HAP-1 (cell line): ENCODE measurements at places on chromosomes 16 and 17.

DNA sequence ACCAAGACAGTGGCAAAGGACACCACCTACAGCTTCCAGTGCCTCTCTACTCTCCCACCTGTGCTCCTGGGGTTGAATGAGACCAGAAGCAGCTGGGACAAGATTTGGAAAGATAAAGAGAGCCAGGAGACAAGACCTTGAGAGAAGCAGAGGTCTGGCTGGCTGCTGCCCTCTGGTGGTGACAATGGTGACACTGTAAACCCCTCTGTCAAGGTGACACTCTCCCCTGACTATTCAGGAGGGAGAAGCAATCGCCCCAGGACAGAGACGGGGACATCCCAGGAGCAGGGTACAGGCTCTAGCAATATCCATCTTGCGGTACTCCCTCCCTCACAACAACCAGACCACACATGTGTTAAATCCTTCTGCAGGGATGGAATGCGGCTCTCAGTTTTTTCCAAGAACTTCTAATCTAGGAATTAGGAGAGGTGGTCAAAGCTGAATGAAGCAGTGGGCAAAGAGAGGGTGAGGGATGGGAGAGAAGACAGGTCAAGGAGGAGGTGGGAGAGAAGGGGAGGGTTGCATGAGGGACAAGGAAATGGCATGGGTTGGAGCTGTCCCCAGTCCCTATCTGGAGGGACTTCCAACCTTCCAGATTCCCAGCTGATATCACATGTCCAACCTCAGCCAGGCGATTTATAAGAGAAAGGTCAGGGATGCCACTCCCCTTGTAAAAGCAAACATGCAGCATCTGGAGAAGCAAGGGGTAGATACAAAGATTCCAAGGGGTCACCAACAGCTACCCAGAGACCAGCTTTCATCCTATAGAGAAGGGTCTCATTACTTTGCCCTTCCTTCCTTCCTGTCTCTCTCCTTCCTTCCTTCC lies 2.9 kb downstream of the PHOSPHO1 start:
- DNase-seq, result peak; percentile 88

GRCh38 chr16:10970065-10970464 lies 25.7 kb downstream of the CLEC16A start:
- no peak for DNase-seq

DNA sequence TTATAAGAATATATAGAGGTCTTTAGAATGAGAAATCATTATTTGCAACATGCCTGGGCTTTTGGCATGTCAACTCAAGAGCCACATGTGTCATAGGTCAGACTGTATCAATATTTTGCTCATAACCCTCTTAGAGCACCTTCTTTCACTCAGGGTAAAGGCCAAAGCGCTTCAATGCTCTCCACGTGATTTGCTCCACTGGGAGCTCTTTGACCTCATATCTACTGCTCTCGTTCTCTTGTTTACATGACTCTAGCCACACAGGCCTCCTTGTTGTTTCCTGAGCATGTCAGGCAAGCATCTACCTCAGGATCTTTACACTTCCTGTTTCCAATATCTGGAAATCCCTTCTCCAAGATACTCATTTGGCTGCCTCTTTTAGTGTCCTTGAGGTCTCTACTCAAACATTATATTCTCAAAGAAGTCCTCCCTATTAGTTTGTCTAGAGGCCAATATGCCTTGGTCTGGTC lies 148.4 kb downstream of the TOX3 start:
- no peak for DNase-seq

DNA sequence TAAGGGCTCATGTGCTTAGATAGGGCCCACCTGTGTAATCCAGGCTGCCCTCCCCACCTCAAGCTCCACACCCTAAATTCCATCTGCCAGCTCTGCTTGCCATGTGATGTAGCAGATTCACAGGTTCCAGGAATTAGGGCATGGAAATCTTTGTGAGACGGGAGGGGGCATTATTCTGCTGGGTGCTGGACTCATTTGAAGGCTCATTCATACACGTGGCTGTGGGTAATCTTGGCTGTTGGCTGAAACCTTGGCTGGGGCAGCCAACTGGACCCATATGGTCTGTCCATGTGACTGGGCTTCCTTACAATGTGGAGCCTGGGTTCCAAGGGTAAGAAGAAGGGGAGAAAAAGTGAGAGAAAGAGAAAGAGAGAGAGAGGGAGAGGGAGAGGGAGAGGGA lies 115.1 kb downstream of the CYLD start:
- no peak for DNase-seq

DNA sequence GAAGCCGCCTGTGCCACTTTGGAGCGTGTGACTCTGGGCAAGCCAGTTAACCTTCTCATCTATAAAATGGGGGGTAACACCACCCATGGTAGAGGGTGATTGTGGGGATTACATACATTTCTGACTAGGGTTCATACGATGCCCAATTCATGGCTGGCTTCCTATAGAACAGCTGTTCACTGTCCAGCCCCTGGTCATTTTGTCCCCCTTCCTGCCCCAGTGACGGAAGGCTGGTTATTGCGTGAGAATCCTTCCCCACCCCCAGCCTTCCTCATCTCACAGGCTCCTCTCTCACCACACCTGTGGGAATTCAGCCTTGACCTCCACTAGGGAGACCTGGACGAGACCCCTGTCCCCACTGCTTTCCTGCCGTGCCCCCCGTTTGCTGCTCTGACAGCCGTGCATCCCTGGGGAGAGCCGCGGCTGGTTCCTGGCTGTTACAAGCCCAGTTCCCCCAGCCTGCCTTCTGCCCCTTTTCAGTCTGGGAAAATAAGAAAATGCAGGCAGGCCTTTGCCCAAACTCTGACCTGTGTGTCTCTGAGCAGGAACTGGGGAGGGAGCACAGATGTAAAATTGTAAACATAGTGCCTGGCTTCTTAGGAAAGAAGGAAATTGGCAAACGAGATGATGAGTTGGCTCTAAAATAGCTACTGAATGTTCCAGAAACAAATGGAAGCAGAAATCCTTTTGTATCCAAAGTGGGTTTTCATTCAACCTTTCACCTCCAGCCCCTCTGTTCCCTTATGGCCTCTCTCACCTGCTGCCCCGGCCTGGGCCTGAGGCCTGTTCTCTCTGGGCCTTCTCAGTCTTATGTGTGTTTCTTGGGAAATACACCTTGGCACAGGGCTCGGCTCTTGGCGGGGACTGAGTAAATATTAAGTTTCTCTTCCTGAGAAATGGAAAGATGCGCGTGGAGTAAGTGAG lies 67.3 kb downstream of the OR1D5 start:
- no peak for DNase-seq

- DNase-seq, result no peak
Observed at GRCh38 chr17:4023220-4023619, 59.0 kb upstream of the ATP2A3 start.

- no peak for DNase-seq
Observed at GRCh38 chr16:17318238-17318637, 152.5 kb downstream of the XYLT1 start.

DNA sequence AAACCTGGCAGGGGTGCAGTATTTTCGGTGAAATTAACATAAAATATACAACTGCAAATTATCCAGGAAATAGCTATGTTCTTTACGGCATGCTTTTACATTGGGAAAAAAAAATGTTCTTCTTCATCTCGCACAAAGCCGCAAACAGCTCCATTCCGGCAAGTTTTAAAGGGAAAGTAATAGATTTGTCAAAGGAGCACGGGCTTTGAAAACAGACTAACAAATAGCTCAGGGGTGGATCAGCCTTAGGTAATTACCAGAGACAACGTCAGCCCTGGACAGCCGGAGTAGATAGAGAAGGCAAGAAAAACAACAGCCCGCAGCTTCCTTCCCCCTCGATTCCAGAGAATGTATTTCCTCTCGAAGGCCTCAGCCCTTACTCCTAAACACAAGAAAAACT lies 222.5 kb downstream of the C16orf78 start:
- DNase-seq, result peak; percentile 7

GRCh38 chr17:64630309-64631223 lies 31.5 kb downstream of the SMURF2 start:
- DNase-seq, result no peak

- no peak for DNase-seq
Observed at GRCh38 chr17:1829216-1829591, 498 bp downstream of the SMYD4 start.

GRCh38 chr17:50920041-50920410 lies 53.9 kb upstream of the TOB1 start:
- DNase-seq, result no peak

GRCh38 chr17:2797226-2797625 lies 988 bp downstream of the RAP1GAP2 start:
- DNase-seq, result no peak

- no peak for DNase-seq
Observed at GRCh38 chr16:1450218-1450617, 5.9 kb upstream of the CCDC154 start.

GRCh38 chr16:78727536-78727935 lies 628.1 kb downstream of the WWOX start:
- DNase-seq, result no peak

GRCh38 chr16:19136549-19137196 lies 22.9 kb downstream of the ITPRIPL2 start:
- DNase-seq, result no peak

- no peak for DNase-seq
Observed at GRCh38 chr17:82240506-82241182, 11.8 kb downstream of the SLC16A3 start.

DNA sequence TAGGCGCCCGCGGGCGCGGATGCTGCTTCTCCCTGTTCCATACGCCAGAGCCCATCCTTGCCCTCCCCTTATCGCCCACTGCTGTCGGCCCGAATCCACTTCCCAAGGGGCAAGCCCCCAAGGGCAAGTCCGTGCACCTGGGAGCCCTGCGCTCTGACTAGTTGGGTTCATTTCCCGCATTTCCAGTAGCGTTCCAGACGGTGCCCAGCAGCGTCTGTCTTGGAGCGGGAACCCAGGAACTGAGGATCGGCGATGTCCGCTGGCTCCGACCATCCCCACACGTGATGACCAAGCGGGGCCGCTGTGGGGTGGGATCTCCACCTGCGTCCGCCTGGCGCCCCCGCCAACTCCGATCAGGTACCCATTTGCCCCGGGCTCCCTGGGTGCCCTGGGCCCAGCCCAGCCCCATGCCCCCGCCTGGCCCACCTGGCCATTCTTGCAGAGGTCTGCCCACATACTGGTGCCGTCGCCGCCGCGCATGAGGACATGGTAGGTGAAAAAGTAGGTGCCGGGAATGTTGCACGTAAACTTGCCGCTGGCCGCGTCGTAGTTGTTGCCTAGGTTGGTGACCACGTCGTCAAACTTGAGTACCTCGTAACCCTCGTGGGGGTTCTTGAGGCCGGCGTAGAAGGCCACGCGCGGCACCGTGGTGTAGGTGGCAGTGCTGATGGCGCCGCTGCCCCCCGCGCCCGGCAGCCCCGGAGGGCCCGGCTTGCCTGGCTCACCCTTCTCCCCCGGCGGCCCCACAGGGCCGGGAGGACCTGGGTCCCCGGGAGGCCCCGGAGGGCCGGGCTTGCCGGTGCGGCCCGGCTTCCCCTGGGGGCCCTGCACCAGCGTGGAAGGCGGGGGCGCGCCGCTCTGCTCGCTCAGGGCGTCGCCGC lies 837 bp downstream of the C1QL1 start:
- no peak for DNase-seq

DNA sequence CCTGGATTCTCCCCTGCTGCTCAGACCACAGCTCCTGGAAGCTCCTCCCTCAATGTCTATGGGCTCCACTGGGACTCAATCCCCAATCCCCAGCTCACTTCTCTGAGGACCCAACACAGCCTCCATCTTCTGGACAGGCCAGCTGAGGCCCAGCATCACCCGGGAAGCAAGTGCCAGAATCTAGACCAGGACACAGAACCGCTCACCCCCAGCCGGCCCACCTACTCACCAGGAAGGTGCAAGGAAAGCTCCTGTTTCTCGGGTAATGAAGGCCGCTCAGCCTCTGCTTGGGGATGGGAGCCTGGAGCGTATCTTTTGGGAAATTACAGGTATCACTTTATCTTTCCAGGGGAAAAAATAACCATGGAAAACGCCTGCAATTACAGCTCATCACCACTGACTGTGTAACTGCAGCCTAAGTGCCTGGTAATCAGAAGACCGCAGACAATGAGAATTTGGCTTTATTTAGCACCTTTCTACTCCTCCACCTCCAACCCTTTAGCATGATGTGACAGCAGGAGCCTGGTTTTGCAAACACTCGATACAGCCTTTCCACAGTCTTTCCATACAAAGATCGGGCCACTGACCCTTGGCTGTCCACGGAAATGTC lies 49.6 kb upstream of the RPL38 start:
- DNase-seq, result no peak

DNA sequence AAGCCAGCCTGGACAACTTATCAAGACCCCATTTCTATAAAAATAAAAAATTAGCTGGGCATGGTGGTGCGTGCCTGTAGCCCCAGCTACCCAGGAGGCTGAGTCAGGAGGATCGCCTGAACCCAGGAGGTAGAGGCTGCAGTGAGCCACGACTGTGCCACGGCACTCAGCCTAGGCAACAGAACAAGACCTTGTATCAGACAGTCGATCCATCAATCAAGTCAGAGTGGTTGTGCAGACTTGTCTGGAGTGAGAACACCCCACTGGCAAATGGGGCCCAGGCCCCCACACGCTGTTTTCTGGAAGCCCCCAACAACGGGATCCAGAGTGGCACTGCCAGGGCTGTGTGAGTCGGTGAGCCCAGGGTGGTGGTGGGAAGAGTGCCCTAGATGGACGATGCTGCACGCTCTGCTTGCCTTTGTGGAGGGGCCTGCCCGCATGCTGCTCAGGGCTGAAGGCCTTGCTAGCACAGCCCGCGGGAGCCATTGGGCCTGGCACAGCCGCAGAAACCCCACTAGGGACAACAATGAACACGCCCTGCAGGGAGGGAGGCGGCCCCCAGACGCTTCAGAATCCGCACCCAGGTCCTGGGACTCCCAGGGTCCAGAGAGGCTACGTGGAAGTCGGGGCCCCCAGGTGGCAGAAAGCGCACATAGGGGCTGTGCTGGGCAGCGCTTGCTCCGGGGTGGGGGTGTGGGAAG lies 80.1 kb upstream of the GNG13 start:
- DNase-seq, result no peak

DNA sequence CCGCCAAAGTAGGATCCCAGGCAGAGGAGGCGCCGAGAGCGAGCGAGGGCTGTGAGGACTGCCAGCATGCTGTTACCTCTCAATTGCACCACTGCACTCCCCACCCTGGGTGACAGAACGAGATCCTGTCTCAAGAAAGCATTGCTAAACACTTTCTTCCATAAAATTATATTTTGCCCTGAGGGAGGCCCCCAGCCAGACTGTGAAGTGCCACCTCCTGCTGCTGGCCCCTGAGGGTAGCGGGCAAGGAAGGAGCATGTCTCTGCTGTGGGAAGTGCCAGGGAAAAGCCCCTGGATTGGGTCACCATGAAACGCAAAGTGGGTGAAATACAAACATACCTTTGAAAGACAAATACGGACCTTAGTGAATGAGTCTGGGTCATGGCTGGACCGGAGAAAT lies 78.0 kb upstream of the AMZ2 start:
- no peak for DNase-seq

DNA sequence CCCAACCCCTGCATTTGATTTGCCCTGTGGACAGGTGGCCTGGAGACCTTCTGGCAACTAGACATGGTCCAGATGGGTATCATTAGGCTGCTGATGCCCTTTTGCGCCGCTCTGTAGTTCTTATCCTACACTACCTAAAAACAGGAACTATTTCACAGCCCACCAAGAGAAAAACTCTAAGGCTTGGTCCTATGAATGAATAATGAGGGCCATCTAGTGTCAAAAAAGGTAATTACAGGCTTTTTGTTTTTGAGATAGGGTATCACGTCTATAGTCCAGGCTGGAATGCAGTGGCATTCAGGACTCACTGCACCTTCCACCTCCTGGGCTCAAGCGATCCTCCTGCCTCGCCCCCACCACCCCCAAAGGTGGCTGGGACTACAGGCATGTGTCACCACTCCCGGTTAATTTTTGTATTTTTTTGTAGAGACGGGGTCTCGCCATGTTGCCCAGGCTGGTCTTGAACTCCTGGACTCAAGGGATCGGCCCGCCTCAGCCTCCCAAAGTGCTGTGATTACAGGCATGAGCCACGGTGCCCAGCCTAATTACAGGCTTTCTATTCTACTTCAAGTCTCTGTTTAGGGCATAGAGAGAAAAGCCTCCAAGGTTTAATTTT lies 20.9 kb downstream of the COIL start:
- peak; percentile 51 for DNase-seq
